ENCODE measurements at places on chromosomes 4 and X.

- no peak for DNase-seq
Measured at GRCh38 chr4:165785337-165785736, 87.7 kb upstream of the TLL1 start.

- no peak for DNase-seq
Measured at GRCh38 chr4:150299816-150300215, 221.6 kb downstream of the DCLK2 start.

DNA sequence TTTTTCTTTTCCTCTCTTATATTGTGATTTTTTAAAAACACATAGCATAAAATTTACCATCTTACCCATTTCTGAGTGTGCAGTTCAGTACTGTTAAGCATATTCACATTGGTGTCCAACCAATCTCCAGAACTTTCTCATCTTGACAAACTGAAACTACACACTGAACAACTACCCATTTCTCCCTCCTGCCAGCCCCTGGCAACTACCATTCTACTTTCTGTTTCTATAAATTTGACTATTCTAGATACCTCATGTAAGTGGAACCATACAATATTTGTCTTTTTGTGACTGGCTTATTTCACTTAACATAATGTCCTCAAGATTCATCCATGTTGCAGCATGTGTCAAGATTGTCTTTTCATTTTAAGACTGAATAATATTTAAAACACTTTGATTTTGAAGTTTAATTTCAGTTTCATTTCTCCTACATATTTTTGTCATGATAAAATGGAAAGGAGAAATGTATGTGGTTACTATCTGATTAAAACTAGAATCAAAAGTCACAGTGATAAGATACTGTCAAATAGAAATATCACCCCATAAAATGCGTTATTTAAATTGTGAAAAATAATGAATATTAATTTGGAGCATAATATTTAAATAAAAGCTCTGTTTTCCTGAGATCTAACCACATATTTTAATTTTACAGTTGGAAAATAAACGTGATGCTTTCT lies 122.8 kb downstream of the DIPK2B start:
- DNase-seq = no peak

- DNase-seq = no peak
Measured at GRCh38 chr4:140094438-140095420, 59.3 kb downstream of the MAML3 start.

DNA sequence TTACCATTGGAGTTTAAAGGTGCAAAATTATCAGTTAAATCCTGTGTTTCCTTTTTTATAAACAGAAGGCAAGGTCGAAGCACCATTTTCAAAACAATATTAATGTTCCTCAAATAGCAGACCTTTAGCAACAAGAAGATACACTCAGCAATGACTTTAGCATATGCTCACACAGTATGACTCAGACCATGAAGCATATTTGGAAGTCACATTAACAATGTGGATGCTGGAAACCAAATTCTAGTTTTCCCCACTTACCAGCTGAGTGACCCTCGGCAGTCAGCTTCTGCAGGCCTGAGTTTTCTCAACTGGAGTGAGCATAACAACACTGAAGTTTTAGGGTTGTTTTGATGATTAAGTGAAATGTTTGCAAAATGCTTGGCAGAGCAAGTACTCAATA lies 130.5 kb downstream of the ANK2 start:
- no peak for DNase-seq

All from osteoblast (primary cell).